ENCODE measurements at places on chromosomes 12 and 14.

- peak; percentile 33 for DNase-seq
Observed at GRCh38 chr12:823028-823698, 70.8 kb downstream of the WNK1 start.

DNA sequence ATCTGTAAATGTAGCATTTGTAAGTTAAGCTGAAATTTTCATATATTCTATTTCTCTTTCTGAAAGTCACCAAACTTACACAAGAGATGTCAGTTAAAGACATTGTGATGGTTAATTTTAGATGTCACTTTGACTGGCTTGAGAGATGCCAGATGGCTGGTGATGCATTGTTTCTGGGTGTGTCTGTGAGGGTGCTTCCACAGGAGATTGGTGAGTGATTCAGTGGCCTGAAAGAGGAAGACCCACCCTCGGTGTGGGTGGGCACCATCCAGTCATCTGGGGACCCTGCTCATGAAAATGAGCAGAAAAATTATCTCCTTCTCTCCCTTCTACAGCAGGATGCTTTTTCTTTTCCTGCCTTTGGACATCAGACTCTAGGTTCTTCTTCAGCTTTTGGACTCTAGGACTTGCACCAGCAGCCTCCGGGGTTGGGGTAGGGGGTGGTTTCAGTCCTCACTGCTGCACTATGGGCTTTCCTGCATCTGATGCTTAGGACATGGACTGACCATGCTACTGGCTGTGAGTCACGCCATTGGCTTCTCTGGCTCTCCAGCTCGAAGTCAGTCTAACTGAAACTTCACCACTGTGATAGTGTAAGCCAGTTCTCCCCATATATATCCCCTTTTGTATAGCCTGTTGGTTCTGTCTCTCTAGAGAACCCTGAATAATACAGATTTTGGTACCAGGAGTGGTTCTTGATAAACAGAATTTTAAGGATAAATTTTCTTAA is 20.9 kb downstream of the PDE6H start:
- DNase-seq: no peak

- DNase-seq: peak; percentile 35
Observed at GRCh38 chr14:51283402-51284085, 43.5 kb downstream of the TMX1 start.

DNA sequence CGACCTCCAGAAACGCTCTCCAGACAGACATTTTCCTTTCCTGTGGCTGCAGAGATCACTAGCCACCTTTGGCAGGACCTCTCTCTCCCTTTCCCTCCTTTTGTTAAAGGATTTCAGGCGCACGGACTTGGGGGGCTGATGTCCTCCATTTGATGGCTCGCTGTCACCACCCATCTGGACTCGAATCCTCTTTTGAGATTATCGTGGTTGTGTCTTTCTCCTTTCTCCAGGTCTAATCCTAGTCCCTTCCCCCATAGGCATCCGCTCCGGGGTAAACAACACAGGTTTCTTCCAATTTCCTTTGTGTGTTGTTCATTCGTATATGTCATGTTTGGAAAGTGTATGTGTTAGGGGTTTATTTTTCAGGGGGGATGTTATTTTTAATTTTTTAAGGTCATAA is 56.7 kb upstream of the SLC24A4 start:
- no peak for DNase-seq

DNA sequence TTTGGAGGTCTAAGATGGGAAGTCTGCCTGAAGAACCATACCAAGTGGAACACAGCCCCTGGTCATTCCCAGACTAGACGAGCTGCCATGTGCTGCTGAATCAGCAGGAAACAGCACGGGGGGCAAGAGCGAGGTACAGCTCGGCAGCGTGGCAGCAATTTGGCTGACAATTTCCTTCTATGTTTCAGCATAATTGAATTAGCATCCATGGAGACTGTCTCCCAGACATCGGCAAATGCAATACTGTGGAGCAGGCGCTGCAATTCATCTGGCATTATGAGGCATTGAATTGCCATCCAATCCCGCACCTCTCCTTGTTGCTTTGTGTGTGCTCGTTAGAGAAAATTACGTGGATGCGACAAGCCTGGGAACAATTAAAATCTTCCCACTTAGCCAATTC is 46.0 kb upstream of the CCDC60 start:
- no peak for DNase-seq

DNA sequence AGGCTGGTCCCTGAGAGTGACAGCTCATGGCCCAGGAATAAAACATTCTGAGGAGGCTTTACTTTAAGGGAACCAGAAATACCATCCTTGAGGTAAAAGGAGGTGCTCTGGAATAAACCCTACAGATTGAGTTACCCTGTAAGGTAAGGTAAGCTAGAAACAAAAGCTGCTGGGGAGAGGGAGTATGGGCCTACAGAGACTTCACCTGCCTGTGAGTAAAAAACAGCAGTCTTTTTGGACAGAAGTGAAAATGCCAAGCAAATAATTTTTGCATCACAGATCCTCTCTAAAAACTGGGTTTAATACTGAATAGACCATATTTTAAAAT is 41.2 kb downstream of the CORO1C start:
- no peak for DNase-seq

DNA sequence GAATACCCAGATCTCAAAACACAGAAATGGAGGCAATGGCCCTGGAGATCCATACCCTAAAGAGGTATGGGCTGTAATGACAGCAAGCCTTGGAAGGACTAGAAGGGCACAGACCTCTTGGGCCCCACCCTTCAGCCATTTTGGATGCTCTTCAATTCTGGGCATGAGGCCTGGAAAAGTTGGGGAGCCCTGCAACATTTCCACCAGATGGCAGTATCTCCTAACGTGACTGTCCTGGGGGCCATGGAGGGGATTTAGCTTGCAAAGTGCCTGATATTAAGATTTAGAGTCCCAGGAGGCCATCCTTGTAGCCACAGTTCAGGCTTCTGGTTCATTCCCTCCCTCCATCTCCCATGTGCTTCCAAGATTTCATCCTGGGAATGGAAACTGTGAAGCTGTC is 30.2 kb downstream of the KCNA5 start:
- DNase-seq: no peak

GRCh38 chr14:105126126-105126980 is 42.2 kb downstream of the JAG2 start:
- DNase-seq: no peak

- DNase-seq: no peak
Observed at GRCh38 chr14:89315493-89316470, 101.3 kb downstream of the FOXN3 start.

GRCh38 chr12:90299666-90300065 is 591.0 kb upstream of the ATP2B1 start:
- DNase-seq: no peak

DNA sequence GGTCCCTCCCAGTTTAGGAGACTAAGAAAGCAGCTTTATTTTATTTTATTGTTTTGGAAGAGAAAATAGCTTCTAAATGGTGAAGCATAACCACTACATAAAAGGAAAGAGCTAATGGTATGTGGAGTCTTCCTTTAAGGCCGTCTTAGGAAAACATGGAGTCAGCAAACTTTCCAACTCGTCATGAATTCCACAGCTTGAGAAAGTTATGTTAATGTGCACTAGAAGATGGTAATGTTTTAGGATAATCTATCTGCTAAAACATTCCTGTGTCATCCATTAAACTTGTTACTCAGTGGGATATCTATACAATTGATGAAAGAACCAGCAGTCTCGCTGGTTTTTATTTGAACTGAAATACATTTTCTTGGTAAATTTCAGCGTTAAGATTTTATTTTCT is 448.4 kb upstream of the SEL1L start:
- no peak for DNase-seq

- no peak for DNase-seq
Observed at GRCh38 chr12:72219937-72220336, 52.2 kb upstream of the TRHDE start.

DNA sequence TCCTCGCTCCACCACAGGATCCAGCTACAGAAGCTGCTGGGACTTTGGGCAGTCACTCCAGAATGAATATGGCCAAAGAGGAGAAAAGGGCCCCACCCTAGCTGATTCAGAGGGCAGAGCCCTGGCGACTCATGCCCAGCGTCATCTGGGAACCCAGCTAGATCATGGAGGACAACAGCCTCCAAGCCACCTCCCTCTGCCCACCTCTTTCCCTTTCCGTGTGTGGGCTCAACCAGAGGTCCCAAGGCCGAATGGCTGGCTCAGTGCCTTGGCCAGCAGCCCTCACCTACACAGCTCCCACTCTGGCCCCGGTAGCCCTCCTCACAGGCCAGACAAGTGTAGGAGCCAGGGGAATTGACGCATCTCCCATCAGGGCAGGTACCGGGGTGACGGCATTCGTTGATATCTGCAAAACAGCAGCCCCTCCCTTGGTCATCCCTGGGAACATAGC is 17.4 kb downstream of the ISCA2 start:
- DNase-seq: no peak

- no peak for DNase-seq
Observed at GRCh38 chr12:98224584-98225221, 290.7 kb upstream of the TMPO start.

DNA sequence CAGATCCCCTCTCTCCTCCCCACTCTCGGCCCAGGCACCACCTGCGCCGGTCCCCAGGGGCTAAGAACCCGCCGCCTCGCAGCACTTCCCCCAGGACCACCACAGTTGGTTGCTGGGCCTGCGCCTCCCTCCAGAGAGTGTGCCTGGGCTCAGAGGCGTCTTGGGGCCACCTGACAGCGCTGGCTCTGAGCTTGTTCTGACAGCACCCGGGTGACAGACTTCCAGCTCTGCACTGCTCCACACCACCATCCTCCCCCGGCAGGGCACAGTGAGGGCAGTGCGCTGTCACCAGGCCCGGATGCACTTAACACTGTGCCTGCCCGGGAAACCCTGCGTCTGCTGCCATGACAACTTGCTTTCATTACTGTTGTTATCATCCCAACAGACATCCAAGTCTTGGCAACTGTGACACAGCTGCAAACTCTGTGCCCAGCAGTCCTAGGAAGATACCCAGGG is 6.6 kb downstream of the BRF1 start:
- peak; percentile 37 for DNase-seq

GRCh38 chr14:22922294-22922693 is 3.3 kb upstream of the RBM23 start:
- no peak for DNase-seq

DNA sequence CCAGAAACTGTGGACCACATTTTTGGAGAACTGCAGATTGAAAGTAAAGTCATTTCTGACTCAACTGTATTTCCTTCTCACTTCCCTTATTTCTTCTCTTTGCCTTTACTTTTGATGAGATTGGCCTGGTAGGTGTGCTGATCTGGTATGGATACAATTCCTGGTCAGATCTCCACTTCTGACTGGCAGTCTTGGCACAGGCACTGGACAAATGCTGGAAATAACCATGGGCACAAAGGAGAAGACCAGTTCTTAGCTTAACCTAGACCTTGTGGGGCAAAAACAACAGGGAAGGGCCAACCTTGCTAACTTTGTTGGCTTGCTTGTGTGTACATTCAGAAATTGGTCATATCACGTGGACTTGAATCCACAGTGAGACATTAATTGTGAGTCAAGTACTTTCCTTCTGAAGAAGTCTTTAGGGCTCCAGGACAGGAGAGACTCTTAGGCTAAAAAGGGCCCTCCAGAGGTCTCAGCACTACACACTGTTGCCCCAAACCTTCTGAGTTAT is 75.0 kb downstream of the DIP2B start:
- no peak for DNase-seq

- no peak for DNase-seq
Observed at GRCh38 chr12:30191696-30192455, 408.1 kb upstream of the TMTC1 start.

GRCh38 chr12:128554546-128555304 is 269.0 kb downstream of the SLC15A4 start:
- no peak for DNase-seq

DNA sequence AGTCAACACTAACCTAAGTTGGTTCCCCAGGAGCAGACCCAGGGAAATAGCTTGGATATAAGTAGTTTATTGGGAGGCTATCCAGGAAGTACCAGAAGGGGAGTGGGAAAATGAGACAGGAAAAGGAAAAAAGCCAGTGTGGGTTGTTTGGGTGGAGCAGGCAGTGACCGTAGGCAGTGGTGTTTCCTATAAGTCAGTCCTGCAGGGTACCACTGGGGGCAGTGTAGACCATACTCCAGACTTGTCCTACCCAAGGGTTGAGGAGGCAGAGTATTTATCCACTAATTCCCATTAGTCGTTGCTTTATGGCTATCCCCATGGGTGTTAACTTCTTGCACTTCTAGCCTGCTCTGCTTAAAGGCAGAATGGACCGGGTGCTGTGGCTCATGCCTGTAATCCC is 6.4 kb upstream of the CCDC60 start:
- no peak for DNase-seq

DNA sequence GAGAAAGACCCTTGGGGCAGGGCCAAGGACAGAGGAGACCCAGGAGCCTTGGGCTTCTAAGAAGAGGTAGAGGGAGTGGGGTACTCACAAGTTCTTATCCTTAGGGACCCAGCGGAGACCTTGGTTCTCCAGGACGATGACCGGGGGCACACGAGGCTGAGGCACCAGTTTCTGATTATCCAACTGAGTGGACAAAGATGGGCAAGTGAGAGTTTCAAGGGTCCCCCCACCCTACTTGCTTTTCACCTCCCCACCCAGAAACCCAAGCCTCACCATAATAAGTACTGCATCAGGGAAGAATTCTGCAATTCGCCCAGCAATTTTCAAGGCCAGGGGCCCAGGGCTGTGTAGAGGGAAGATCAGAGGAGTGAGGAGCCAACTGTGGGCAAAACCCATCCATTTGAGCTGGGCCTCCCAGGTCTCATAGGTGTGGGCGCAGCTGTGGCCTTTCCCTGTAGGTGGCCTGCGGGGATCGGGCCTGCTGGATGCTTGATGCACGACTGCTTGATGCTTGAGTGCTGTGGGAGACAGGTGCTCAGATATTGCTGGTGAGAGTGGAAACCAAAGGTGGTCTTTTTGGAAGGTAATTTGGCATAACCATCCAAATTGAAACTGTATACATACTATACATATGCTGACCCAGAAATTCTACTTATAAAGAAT is 2.0 kb downstream of the EMC9 start:
- DNase-seq: no peak

- no peak for DNase-seq
Observed at GRCh38 chr12:74689071-74689655, 151.5 kb downstream of the ATXN7L3B start.

DNA sequence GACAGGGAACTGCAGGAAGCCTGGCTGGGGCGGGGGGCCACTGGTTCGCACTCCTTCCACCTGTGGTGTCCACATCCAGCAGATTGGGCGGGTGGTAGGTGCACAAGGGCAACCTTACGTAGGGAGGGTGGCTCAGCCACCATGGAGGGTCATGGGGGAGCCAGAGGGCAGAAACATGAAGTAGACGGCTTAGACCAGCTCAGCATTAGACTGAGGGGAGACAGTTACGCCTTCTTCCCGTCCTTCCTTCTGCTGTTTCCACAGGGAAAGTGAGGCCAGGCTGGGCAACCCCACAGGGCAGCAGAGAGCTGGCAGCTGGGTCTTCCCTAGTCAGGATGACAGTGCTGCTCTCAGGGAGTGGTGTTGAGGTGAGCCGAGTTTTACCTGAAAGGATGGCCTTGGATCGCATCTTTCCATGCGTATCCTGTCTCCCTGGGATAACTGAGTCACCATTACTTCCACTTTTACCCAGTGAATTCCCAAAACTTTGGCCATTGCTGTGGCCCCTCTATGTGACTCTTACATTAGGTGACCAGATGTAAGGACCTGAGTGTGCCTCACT is 170.0 kb upstream of the GZMB start:
- no peak for DNase-seq

- DNase-seq: no peak
Observed at GRCh38 chr14:64683264-64683663, 21.0 kb upstream of the PLEKHG3 start.

All from CD4-positive, CD25-positive, alpha-beta regulatory T cell (primary cell).